Hepatocyte (in vitro differentiated cells): ENCODE measurements at places on chromosomes 1 and 21.
A peak's percentile ranks its signal among the peaks of the same experiment; 100 is the strongest.

DNA sequence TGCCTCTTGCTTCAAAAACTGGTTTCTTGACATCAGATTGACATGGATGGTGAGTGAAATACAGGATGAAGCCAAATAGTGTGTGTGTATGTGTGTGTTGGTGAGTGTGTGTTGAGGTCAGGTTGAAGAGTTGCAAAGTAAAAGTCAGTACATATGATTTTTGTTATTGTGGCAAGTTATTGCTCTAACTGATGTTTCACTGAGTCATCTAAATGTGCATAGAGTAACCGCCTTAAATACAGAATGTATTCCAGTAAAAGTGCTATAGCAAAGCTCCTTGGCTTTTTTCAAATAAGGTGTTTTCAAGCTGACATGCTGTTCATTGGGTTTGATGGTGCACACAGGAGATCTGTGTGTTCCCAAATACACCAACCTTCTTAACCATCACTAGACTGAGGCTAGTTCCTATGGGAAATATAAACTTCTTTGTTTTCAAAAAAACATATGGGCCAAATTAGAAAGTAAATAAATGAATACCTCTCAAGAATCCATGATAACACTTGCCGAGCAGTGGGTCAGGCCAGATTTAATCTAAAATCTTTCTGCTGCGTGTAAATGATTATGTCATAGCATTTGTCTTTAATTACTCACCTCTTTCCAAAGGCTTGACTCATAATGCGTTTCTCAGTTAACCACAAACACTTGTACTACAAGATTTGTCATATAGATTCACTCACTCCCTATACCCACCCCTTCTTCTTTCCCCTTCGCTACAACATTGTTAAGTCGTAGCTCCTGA is 151.1 kb downstream of the LYPLAL1 start:
- H3K36me3 ChIP-seq, result no peaks in the 10 kb centered on the region
- no peaks in the 10 kb centered on the region for H3K27me3 ChIP-seq
- no peak overlapping the region for H3K4me3 ChIP-seq
- peaks cover 8% of the 10 kb centered on the region for H3K4me1 ChIP-seq

- peaks cover 28% of the 10 kb centered on the region for H3K4me1 ChIP-seq
- peak; percentile 73 for DNase-seq
- H3K4me3 ChIP-seq, result no peak overlapping the region
- no peaks in the 10 kb centered on the region for H3K36me3 ChIP-seq
- H3K27ac ChIP-seq, result peak overlapping the region; percentile 89
- H3K27me3 ChIP-seq, result peaks cover 28% of the 10 kb centered on the region
These were observed 7.6 kb downstream of the EFNA3 start for GRCh38 chr1:155086128-155086741.

- no peak overlapping the region for H3K27ac ChIP-seq
- no peak overlapping the region for H3K4me3 ChIP-seq
- no peaks in the 10 kb centered on the region for H3K36me3 ChIP-seq
- H3K4me1 ChIP-seq, result no peaks in the 10 kb centered on the region
- H3K27me3 ChIP-seq, result no peaks in the 10 kb centered on the region
These were observed 145.4 kb downstream of the GRIK3 start for GRCh38 chr1:36888811-36889477.

- H3K27ac ChIP-seq, result no peak overlapping the region
- H3K4me3 ChIP-seq, result no peak overlapping the region
- no peaks in the 10 kb centered on the region for H3K36me3 ChIP-seq
- DNase-seq, result no peak
- no peaks in the 10 kb centered on the region for H3K27me3 ChIP-seq
- H3K4me1 ChIP-seq, result no peaks in the 10 kb centered on the region
These were observed 85.1 kb downstream of the ENAH start for GRCh38 chr1:225567789-225568188.

GRCh38 chr1:93395195-93395594 is 49.5 kb downstream of the DR1 start:
- no peak overlapping the region for H3K27ac ChIP-seq
- no peaks in the 10 kb centered on the region for H3K36me3 ChIP-seq
- no peak overlapping the region for H3K4me3 ChIP-seq
- H3K27me3 ChIP-seq, result no peaks in the 10 kb centered on the region
- no peaks in the 10 kb centered on the region for H3K4me1 ChIP-seq

GRCh38 chr1:211474451-211474850 is 17.5 kb downstream of the RD3 start:
- no peak overlapping the region for H3K4me3 ChIP-seq
- H3K4me1 ChIP-seq, result no peaks in the 10 kb centered on the region
- no peaks in the 10 kb centered on the region for H3K27me3 ChIP-seq
- no peaks in the 10 kb centered on the region for H3K36me3 ChIP-seq
- no peak for DNase-seq

- H3K27ac ChIP-seq, result no peak overlapping the region
- DNase-seq, result no peak
- H3K4me1 ChIP-seq, result no peaks in the 10 kb centered on the region
- no peaks in the 10 kb centered on the region for H3K36me3 ChIP-seq
- no peak overlapping the region for H3K4me3 ChIP-seq
These were observed 40.2 kb upstream of the FCER1A start for GRCh38 chr1:159261721-159262494.

DNA sequence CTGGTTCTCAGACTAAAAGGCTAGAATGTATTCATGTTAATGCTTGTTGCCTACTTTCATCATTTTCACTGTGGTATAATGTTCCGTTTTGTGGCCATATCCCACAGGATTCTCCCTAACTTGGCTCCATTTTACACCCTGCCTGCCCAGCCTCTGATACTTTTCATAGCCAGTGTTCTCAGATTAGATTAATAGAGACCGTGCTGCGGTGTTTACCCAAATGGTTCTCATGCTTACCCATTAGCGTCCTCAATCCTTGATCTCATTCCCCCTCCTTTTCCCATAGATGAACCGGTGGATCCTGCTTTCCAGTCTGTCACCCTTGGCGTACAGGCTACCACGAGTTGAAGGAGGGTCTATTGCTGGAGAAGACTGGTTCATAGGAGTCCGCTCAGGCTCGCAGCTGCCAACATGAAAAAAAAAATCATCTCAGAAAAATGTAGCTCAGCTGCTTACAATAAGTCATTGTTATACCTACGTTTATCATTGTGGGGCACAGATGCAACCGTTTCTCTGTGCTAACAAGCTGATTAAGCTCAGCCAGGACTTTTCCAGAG is 78.7 kb downstream of the SETD4 start:
- H3K4me3 ChIP-seq, result no peak overlapping the region
- H3K36me3 ChIP-seq, result no peaks in the 10 kb centered on the region
- H3K27ac ChIP-seq, result no peak overlapping the region
- no peak for DNase-seq

DNA sequence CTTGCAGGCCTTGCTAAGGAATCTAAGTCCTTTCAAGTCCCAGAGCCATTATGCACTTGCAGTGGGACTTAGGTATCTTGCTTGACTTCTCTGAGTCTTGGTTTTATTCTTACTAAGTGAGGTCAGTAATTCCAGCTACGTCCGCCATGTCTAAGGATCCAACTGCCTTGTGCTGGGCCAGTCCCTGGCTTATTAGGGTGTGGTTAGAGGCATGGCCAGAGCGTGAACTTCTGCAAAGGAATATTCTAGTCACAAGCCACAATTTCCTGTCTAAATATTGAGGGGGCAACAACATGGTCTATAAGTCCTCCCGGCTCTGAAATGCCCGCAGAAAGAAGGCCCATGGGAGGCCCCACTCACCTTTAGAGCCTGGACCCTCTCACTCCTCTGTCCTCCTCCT is 82.9 kb downstream of the TMEM53 start:
- DNase-seq, result no peak
- no peak overlapping the region for H3K27ac ChIP-seq
- H3K4me3 ChIP-seq, result no peak overlapping the region
- no peaks in the 10 kb centered on the region for H3K36me3 ChIP-seq
- peaks cover 18% of the 10 kb centered on the region for H3K4me1 ChIP-seq
- peaks cover 3% of the 10 kb centered on the region for H3K27me3 ChIP-seq

GRCh38 chr1:93047618-93048017 is 31.5 kb upstream of the MTF2 start:
- H3K27me3 ChIP-seq, result no peaks in the 10 kb centered on the region
- no peak overlapping the region for H3K4me3 ChIP-seq
- H3K36me3 ChIP-seq, result no peaks in the 10 kb centered on the region
- no peak for DNase-seq
- H3K4me1 ChIP-seq, result no peaks in the 10 kb centered on the region
- no peak overlapping the region for H3K27ac ChIP-seq

DNA sequence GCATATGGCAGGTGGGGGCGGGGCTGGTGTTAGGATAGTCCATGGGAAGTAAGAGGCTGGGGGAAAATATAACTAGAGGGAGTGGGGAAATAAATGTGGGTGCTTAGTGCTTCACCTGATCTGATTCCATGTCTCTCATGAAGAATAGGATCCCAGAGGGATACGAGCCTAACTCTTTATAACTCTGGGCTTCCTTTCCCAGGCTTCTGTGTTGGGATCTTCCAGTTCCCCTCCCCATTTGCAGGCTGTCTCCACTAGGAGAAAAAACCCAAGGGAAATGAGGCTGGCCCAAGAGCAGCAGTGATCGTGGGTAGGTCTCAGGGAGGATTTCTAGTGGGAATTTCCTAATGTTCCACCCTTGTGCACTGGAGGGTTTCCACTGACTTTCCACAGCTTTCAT is 1.6 kb downstream of the KCNJ9 start:
- H3K4me1 ChIP-seq, result no peaks in the 10 kb centered on the region
- no peak overlapping the region for H3K4me3 ChIP-seq
- DNase-seq, result no peak
- H3K36me3 ChIP-seq, result no peaks in the 10 kb centered on the region
- no peak overlapping the region for H3K27ac ChIP-seq

DNA sequence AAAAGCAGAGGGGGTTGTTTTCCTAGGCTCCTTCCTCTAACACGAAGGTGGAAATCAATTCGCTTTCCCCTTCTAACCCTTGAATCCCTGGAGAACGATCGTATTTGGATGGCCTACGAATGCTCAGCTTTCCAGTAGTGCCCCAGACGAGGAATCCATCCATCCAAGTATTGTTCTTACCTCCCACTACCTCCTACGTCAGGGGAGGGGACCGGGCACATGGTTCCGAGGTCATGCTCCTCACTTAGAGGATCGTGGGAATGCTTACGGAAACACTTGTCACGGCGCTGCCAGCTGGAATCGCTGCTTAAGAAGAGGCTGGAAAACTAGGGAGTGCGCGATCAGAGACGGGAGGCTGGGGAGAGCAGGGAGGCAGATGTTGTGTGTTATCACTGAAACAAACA is 47.4 kb downstream of the CAPZB start:
- no peaks in the 10 kb centered on the region for H3K27me3 ChIP-seq
- DNase-seq, result peak; percentile 22
- no peak overlapping the region for H3K4me3 ChIP-seq

DNA sequence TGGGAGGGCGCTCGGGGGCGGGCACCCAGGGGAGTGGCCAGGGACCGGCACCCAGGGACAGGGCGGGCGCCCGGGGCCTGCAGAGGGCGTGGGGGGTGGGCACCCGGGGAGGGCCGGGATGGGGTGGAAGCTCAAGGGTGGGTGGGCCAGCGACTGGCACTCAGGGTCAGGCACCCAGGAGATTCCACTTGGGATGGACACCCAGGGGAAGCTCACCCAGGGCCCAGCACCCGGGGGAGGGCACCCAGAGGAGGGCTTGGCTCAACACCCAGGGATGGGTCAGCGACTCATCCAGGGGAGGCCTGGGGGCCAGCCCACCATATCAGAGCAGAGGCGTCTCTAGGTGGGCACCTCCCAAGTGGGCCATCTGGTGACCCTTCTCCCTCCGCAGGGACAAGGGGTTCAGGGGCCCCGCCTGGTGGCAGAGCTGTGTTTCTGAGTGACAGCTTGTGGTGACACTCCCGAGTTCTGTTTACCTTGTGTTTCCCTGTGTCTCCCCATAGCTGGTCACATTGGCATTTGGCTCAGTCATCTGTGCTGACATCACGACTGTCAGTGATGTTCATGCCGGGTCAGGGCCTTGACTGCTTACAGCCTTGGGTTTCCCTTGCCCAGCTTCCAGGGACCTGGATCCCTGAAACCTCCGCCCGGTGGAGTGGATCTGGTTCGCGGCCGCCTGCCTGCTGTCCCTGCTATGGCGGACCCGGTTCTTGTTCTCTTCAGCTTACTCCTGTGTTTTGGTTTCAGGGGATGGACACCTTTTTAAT is 749 bp downstream of the IBA57 start:
- H3K4me3 ChIP-seq, result peak overlapping the region; percentile 43
- H3K27me3 ChIP-seq, result no peaks in the 10 kb centered on the region
- peak; percentile 87 for DNase-seq
- no peaks in the 10 kb centered on the region for H3K36me3 ChIP-seq
- peaks cover 20% of the 10 kb centered on the region for H3K4me1 ChIP-seq
- peak overlapping the region; percentile 98 for H3K27ac ChIP-seq
